ENCODE measurements at places on chromosomes 7 and 10.

- DNase-seq, result no peak
Measured at GRCh38 chr10:84987039-84987438, 658.6 kb downstream of the CCSER2 start.

DNA sequence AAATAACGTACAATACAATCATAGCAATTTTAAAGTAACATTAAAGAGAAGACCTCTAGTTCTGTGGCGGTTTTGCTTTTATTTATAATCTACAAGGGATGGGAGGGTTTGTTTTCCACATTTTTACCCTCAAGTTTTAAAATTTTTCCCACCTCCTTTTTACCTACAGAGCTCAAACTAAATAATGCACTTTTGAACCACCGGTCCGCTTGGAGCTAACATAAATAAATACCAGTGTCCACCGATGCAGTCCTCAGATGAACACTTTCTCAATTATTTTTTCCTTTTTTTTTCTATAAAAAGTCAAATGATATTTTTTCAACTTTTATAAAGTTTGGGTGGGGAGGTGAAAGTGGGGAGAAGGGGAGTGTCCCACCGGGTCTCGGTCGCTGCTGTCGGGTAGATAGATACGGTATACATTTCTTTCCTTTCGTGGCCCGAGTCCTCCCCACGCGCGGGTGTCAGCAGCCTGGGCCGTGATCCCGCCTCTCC is 3.3 kb downstream of the ZNF503 start:
- no peak for DNase-seq

DNA sequence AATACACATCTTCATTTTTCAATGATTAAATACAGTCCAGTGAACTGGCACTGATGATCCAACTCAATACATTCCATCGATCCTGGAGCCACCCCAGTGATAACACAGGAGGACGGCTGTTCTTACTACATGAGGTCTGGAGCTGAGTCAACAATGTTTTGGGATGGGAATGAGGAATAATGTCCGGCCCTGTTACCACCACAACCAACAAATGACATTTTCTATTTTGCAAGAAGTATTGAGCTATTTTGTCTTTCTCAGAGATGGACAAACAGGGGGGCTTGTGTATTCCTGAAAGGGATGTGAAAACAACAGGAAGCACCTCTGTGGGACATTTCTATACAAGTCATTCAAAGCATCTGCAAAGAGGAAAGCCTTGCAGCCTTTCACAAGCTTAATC is 249.2 kb downstream of the PARD3 start:
- DNase-seq, result no peak

DNA sequence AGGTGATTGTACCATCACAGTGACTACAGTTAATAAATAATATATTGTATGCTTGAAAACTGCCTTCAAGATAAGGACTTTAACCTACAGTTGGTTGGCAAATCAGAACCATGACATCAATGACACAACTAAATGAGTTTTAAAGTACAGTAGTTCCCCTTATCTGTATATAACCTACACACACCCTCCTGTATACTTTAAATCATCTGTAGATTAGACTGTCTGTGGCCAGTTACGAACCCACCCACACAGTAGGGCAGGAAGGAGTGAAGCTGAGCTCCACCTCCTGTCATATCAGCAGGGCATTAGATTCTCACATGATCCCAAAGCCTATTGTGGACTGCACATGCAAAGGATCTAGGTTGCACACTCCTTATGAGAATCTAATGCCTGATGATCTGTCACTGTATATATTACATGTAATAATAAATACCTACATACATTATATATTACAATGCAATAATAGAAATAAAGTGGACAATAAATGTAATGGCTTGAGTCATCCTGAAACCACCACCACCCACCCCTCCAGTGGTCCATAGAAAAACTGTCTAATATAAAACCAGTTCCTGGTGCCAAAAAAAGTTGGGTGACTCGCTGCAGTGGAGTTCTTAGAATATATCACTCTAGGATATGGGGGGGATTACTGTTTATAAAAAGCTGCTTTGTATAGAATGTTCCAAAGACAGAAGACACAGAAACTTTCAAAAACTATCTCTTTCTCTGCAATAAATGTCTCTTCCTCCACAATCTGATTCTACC is 5.6 kb downstream of the TPK1 start:
- DNase-seq, result no peak

- DNase-seq, result no peak
Measured at GRCh38 chr7:90210981-90211380, 559 bp upstream of the STEAP2 start.
